KG1 (cell line): ENCODE measurements at places on chromosomes 12 and 14.

GRCh38 chr12:85663631-85664030, 172.6 kb downstream of the RASSF9 start:
- DNase-seq: no peak

GRCh38 chr14:103535081-103535890, 6.3 kb downstream of the TRMT61A start:
- DNase-seq: no peak

GRCh38 chr12:12784911-12785814, at the start of gene APOLD1:
APOLD1 (plus strand) TSS chr12:12785659; CDS start chr12:12785692, 33 bp downstream.
- DNase-seq: no peak

- DNase-seq: no peak
These were observed 342.0 kb downstream of the SEC23A start for GRCh38 chr14:38761033-38761432.

- no peak for DNase-seq
These were observed 62.4 kb downstream of the TMX1 start for GRCh38 chr14:51302295-51303030.

DNA sequence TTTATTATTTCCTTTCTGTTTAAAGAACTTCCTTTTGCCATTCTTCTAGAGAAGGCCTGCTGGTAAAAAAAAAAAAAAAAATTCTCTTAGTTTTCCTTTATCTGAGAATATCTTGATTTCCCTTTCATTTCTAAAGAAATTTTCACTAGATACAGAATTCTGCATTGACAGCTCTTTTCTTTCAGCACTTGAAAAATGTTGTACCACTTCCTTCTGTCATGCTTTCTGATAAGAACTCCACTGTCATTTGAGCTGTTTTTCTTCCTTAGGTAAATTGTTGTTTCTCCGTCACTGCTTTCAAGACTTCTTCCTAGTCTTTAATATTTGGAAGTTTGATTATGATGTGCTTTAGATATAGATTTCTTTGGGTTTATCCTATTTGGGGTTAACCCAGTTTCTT, 113.6 kb upstream of the BTG1 start:
- DNase-seq: no peak

- DNase-seq: no peak
These were observed 56.9 kb downstream of the GPR137C start for GRCh38 chr14:52609445-52610044.

- no peak for DNase-seq
These were observed 13.4 kb upstream of the KRAS start for GRCh38 chr12:25264114-25264513.
